ENCODE measurements at places on chromosomes 5 and 9.

DNA sequence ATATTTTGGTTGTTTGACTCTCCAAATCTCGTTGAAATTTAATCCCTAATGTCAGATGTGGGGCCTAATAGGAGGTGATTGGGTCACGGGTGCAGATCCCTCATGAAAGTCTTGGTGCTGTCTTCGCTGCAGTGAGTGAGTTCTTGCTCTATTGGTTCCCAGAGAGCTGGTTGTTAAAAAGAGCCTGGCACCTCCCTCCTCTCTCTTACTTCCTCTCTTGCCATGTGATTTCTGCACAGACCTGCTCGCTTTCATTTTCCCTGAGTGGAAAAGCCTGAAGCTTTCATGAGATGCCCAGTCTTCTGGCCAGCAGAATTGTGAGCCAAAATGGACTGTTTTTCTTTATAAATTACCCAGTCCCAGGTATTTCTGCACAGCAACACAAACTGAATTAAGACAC, 221.6 kb downstream of the MAT2B start:
- no peak for DNase-seq

- no peak for DNase-seq
Measured at GRCh38 chr9:108241384-108242073, 614.3 kb downstream of the ACTL7B start.

DNA sequence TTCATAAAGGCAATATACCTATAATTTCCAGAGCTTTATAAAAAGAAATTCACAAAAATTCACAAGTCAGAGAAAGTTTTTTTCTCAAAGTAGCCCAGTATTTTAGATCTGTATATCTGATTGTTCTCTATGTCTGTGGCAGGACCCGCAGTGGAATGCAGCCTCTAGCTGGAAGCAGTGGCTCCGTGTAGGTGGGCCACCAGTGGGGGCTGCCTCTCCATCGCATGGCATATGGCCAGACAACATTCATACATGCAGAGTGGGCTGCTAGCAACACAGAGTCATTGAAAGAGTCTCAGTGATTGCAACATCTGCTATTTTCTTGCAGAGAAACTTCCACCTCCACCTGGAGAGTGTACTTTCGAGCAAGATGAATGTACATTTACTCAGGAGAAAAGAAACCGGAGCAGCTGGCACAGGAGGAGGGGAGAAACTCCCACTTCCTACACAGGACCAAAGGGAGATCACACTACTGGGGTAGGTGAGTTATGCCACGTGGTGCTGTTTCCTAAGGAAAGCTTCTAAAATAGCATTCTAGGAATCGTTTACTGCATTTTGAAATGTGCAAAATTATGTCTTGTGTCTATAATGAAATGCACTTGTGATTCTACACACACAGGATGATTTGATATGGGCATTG, 88.5 kb upstream of the SMC5 start:
- no peak for DNase-seq

GRCh38 chr5:67935908-67936566, 279.5 kb upstream of the PIK3R1 start:
- DNase-seq = no peak

- no peak for DNase-seq
Measured at GRCh38 chr9:38061326-38061977, 7.6 kb downstream of the SHB start.

- DNase-seq = no peak
Measured at GRCh38 chr5:88686726-88687125, 196.3 kb downstream of the MEF2C start.

GRCh38 chr9:131264231-131264630, 12.1 kb downstream of the FAM78A start:
- no peak for DNase-seq

DNA sequence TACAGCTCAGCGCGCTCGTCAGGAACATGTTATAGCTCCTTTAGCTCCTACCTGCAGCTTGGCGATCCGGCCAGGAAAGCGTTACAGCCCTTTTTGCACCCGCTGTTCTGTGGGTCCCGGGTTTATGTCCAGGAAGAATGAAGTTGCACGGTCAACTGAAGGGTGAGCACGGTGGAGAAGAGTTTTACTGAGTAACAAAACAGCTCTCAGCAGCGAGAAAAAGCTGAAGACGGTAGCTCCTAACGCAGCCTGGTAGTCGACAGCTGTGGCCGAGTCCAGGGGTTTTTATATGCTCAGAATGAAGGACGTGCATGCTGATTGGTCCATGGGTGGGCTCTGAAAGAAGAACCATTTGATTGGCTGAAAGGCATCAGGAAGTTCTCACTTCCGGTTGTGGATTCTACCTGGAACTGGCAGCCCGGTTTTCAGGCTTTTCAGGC, 1830.1 kb upstream of the NUDT12 start:
- no peak for DNase-seq

GRCh38 chr5:84360056-84360455, 24.6 kb downstream of the EDIL3 start:
- DNase-seq = no peak
